ENCODE measurements at places on chromosomes 5 and 9. TPM values are rescaled to one million over a fixed set of nuclear protein-coding genes. Genes with fewer than 3 reads are reported as not detected.

CDX1 gene
- total RNA-seq, result not detected

CNTLN gene
- 0.36 TPM for total RNA-seq

QSOX2 gene
- 19.0 TPM for total RNA-seq

PCDHGA3 gene
- not detected for total RNA-seq

NTNG2 gene
- total RNA-seq, result 1.4 TPM

DDX4 gene
- not detected for total RNA-seq

DRD1 gene
- not detected for total RNA-seq

PDCD1LG2 gene
- 0.73 TPM for total RNA-seq

ZNF454 gene
- not detected for total RNA-seq

GABRA6 gene
- not detected for total RNA-seq

B4GALT1 gene
- total RNA-seq, result 76.6 TPM

ABHD17B gene
- 11.4 TPM for total RNA-seq
